ENCODE measurements at places on chromosomes 1 and 21.

DNA sequence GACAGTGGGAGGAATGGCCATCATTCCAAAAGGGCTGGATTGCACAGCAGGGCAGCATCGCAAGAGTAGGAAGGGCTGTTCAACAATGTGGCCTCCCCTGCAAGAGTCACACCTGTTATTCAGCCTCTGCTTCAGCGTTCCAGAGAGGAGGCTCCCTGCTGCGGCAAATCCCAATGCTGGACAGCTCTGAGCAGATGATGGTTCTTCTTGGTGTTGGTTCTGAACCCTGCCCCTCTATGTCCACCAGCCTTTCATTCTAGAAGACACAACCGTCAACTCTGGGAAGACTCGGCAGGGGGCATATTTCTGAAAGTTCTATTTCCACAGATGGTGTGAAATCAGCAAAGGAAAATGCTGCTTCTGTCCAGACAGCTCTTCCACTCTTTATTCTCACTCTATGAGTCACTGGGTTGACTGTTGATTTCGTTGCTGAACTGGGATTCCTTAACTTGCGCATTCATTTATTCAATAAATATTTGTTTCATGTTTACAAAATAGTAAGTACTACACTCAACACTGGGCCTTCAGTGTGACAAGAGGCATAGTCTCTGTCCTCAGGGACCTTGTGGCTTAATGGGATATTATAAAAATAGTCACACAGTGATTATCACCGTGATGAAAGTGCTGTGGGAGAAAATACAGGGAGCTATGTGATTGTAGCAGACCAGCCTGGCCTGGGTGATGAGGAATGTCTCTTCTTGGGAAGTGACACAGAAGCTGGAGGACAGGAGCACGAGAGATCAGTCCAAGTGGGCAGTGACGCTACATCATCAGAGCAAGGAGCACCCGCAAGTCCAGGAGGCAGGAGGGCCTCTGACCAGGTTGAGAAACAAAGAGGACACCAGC, 260.3 kb downstream of the SIPA1L2 start:
- DNase-seq, result no peak

DNA sequence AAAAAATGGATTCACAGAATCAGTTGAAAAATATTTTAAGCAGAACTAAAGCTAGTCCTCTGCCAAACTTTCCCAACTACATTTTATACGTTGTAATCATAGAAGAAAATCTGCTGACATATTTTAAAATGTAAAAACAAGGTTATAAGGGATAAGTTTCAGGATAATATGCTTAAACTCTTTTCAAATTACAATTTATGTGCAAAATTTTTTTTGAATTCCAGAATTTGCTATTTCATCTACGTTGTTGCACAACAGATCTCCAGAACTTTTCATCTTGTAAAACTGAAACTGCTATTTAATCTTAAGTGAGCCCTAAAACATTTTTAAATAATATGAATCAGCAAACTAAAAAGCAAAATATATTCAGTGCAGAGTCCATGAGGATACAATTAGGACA, 5.9 kb downstream of the EDEM3 start:
- no peak for DNase-seq

DNA sequence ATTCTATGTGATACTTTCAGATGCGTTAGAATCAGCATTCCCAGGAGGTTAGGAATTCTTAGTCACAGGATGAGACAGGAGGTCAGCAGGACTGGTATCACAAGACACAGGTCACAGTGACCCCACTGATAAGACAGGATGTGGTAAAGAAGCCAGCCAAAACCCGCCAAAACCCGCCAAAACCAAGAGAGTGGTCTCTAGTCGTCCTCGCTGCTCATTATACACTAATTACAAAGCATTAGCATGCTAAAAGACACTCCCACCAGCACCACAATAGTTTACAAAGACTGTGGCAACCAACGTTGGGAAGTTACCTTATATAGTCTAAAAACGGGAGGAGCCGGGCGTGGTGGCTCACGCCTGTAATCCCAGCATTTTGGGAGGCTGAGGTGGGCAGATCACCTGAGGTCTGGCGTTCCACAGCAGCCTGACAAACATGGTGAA, 13.9 kb upstream of the ACTA1 start:
- no peak for DNase-seq

GRCh38 chr21:16402752-16403151, 673.0 kb downstream of the USP25 start:
- DNase-seq, result no peak

- DNase-seq, result peak; percentile 73
Measured at GRCh38 chr1:42209526-42210251, 45.1 kb upstream of the GUCA2A start.

GRCh38 chr1:245397771-245398170, 243.0 kb downstream of the KIF26B start:
- no peak for DNase-seq

GRCh38 chr1:220666349-220666748, 23.8 kb upstream of the C1orf115 start:
- DNase-seq, result no peak

DNA sequence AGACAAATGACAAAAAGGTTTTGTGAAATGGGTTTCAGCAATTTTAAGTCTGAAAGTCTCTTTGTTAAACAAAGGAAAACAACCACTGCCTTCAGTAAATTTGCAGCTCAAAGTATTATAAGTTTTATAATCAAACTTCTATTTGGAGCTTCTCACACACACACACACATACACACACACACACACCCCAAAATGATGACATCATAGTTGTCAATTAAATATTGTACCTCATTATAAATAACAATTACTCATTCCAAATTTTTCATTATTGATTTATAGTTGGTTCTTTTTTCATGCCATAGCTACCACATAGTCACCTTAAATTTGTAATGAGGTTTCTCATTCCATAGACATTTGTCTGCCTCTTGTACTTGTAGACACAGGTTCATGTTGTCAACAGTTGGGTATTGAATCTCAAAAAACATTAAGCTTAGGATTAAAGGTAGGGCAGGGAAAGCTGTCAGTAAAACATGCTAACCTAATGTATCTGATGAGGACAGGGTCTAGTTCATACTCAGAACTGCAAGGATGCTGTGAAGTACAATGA, 2.4 kb upstream of the SERTAD4 start:
- no peak for DNase-seq

DNA sequence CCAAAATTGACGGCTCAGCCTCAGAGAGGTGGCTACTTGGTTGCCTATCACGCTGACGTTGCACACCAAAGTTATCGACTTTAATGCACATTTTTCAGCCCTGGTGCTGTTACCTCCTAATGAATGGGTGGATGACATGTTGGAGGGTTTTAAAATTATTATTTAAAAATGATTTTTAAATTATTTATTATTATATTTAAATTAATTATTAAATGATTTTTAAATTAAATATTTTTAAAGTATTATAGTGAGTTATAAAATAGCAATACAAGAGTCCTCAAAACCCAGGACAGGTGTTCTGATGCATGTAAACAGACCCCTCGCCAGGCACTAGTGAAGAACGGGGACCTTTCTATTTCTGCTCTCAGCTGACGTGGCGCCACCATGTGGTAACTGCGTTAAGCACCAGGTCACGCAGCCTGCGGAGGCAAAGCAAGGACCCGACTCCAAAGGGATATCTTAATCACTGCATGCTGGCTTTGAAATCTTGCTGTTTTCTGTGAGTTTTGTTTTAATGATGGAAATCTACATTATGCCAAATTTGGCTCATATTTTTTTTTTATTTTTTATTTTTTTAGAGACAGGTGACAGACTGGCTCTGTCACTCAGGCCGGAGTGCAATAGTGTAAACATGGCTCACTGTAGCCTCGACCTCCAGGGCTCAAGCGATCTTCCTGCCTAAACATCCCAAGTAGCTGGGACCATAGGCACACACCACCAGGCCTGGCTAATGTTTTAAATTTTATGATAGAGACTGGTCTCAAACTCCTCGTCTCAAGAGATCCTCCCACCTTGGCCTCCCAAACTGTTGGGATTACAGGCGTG, 22.6 kb downstream of the CASP9 start:
- DNase-seq, result peak; percentile 20

- DNase-seq, result no peak
Measured at GRCh38 chr1:205812271-205812877, 624 bp downstream of the SLC41A1 start.

DNA sequence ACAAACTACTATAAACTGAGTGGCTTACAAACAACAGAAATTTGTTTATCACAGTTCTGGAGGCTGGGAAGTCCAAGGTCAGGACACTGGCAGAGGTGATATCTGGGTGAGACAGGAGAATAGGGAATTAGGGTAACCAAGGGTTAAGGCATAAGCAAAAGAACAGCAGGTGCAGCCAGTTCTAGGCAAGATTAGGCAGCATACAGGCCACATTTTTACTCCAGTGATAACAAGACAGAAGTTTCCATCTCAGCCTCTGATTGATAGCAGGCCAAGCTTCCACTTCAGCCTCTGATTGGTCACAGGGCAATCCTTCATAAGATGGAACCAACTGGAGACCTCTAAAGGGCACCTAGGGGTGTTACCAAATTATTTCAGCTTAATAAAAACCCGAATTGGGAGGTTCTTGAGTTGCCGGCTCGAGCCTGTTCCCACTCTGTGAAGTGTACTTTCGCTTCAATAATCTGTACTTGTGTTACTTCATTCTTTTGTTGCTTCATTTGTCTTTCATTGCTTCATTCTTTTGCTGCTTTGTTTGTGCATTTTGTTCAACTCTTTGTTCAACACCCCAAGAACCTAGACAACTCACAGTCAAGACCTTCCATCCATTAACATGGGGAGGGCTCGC, 185.6 kb downstream of the TOMM20 start:
- DNase-seq, result no peak
